CD4-positive, alpha-beta T cell treated with Interleukin-6 at 100 ng/mL for 8 hours (primary cell): ENCODE measurements at places on chromosomes 3 and 15.
A peak's percentile ranks its signal among the peaks of the same experiment; 100 is the strongest.

GRCh38 chr3:127542441-127542952 is 48.0 kb downstream of the TPRA1 start:
- no peak for DNase-seq

- DNase-seq, result no peak
Observed at GRCh38 chr15:76546805-76547204, 210.2 kb downstream of the ISL2 start.

DNA sequence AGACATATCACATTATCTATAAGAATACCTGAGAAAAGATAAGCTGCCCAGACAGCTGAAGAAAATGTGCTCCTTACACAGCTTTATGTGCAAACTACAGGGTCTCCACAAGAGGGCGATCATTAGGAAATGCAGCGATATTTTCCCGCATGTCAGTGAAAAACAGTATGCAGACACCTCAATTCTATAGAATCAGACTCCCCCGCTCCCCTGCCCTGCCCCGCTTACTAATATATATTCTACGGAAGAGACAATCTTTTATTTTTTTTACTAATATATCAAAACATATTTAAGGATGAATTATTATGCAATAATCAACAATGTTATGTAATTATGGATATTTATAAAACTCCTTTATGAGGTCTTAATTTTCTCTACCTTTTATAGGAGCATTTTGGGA is 681.3 kb downstream of the ROBO1 start:
- no peak for DNase-seq

DNA sequence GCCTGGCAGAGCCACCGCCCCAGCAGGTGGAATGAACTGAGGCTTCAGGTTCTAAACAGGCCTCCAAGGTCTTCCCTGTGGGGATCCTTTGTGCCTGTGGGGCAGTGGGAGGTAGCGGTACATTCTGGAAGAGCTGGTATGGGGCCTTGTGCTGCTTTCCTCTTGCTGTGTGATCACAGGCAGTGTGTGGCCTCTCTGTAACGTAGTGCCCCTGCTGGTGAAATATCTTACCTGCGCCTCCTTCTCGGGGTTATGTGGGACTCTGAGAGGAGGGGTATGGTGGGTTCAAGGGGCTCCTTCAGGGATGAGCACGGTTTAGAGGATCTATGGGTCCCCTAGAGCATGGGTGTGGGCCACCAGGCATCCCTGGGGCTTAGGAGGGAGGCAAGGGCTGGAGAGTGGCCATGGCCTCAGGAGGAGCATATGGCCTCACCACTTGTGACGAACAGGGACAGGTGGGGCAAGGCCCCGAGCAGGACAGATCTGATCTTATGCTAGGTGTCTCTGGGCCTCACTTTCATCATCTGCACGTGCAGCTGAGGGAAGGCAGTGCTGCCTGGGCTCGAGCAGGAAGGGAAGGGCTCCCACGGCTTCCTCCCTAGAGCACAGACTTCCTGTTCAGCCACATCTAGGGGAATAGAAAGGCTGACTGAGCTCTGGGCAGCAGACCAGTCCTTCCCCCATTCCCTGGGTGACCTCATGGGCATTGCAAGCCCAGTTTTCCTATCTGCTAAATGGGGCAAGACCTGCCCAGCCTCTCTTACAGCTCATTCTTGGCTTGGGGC is 1.9 kb upstream of the ALS2CL start:
- DNase-seq, result peak; percentile 53

DNA sequence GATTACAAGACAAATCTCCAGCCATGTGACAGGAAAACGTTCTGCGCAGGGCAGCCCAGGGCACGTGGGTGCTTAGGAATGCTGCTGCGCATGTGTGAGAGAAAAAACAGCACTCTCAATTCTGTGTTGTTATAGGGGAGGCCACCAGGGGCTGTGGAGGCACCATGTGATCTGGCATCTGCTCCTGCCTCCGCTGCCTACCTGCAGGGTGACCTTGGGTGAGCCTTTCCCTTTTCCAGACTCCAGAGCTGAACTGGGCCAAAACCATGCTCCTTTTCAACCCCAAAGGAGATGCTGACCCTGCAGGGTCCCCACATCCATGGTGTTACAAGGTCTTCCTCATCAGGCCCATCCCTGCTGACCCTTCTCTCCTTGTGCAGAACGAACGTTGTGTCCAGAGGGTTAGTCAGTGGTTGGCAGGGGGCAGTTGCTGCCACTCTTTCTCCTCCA is 81.5 kb upstream of the RASGRF1 start:
- DNase-seq, result no peak

DNA sequence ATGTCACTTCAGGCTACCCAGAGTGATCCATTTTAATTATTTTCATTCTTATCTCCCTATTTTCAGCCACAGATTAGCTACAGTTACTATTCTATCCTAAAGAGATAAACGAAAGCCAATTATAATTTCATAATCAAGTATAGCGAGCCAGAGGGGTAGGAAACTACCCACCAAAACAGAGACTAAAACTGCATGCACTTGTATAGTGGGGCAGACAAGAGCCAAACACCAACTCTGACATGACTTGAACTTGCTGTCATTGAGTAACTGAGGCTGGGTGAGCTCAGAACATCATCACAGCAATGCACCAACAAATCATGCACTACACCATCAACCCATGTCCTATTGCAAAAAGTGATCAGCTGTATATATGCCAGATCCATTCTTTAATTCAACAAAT is 64.8 kb downstream of the FBN1 start:
- no peak for DNase-seq

DNA sequence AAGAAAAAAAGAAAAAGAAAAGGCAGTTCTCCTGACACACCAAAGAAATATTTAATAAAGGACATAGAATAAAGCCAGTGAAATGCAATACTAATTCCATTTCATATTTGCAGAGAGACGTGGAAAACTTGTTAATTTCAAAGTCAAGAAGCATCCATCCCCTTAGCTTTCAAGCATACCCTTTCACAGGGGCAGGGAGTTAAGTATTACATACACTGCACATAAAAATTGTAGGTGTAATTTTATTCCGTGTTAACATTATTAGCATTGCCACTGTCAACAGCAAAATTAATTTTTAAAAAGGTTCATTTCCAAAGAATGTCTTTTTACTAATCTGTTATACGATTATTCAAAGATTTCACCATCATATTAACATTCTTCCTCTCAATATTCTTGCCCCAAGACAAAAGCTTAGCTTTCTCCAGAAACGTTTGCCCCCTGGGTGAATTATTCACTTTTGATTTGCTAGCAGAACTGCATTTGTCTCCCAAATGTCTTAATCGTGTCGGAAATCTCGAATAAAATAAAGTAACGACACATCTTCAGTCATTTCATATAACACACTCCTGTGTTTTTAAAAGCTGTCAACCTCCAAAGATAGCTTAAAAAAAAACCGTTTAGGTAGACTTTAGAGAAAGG is 517.9 kb downstream of the MECOM start:
- DNase-seq, result no peak

DNA sequence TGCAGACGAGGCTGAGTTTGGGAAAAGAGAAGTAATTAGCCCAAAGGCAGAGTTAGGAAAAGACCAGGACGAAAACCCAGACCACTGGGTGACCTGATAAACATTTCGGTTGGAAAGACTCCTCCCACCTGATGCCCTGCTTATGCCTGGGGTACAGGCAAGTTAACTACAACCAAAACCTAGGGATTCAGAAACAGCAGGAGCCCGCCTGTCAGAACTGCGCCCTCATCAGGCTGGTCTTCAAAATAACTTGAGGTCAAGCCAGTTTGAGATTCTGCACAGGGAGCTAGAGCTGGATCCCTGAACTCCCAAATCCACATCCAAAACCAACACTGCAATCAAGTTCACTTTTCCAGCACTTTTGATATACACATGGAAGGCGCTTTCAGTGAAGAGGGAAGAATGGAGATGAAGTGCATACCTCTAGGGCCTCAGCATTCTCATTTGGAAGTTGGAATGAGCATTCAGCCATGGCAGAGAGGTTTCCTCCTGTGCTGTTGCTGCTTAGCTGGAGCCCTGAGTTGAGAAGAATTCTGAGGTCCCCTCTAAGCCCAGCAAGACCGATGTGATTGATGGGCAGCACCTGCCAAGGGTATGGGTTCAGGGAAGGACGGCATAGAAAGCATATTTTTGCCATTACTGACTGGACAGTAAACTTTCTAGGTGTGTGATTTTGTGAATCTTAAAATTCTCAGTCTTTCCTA is 11.6 kb downstream of the TSEN2 start:
- DNase-seq, result no peak

GRCh38 chr3:52144796-52145735 is 9.2 kb downstream of the POC1A start:
- no peak for DNase-seq

DNA sequence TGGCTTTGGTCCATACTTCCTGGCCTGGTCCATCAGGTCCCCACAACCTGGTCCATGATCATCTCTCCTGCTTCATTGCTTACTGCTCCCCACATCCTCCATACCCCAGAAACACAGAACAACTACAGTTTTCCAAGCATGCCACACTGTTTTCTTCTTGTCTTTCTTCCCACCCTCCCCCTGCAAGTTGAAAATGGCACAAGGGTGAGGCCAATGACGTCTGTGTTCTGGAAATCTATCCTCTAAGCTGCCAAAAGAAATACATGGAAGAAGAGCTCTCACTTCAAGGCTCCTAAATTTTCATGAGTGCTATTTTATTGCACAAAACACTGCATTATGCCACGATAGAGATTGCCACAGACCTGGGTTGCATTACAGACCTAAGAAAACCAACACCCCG is 404.4 kb downstream of the VPS13C start:
- no peak for DNase-seq

GRCh38 chr3:179942553-179943075 is 94.1 kb downstream of the PEX5L start:
- no peak for DNase-seq

DNA sequence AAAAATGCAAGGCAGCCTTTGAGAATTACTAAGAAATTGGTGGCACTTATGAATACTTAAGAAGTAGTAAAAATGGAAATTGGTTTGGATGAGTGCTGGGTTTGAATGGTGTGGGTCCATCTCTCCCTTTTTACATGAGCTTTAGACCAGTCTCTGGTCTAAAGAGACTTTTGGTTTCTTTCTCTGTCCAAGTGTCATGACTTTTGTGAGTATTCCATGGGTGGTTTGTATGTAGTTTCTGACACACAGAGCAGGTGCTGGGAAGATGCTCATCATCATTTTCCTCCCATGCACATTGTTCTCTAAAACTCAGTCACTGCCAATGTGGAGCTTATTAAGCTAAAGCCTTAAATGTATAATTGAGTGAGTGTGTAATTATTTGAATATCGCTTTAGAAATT is 63.5 kb downstream of the KAT2B start:
- DNase-seq, result no peak
